ENCODE measurements at places on chromosomes 5 and 9.

DNA sequence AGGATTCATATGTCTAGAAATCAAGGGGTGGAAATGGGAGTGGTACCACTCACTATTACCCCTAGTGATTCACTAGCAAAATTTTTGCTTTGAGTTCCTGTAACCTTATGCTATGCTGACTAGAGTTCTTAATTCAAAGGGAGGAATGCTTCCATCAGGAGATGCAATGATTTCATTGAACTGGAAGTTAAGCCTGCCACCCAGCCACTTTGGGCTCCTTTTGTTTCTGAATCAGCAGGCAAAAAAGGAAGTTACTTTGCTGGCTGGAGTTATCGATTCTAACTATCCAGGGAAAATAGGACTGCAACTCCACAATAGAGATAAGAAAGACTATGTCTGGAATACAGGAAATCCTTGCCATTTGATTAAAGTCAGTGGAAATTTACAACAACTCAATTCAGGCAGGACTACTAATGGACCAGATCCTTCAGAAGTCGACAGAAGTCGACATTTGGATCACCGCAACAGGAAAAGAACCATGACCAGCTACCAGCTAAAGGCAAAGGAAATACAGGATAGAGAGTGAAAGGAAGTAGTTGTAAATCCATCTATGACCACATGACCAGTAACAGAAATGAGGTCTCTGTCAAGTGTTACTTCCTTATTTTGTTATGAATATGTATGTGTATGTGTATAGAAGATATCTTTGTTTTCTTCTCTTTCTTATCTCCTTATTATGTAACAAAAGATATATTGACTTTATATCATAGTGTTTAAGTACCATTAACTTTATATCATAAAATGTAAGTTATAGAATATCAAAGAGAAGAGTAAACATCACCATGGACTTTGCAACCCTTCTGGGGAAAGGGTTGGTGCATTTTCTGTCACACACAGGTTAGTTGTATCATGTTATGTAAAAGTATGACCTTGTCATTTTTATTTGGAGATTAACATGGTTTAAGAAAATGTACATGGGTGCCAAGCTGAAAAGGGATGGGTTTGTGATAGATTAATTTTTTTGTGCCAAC is 198.7 kb upstream of the HAPLN1 start:
- DNase-seq = no peak

- no peak for DNase-seq
Observed at GRCh38 chr5:38968665-38969064, 105.5 kb downstream of the RICTOR start.

GRCh38 chr9:35605351-35606137 is 482 bp downstream of the TESK1 start:
- DNase-seq = no peak

DNA sequence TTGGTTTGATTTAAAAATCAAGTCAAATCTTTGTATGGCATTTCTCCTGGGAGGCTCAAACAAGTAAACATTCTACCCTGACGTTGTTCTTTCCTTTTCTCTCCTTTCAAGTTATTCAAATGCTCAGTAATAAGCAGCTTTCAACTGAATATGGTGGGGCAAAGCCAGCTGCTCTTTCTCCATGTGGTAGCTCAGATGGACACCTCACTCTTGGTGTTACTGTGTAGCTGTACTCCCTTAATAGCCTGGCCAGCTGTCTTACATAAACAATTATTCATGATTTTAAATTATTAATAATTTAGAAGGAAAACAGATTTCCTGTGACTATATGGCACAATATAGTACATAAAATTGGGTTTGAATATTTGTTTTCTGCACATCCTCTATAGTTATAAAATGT is 165.2 kb downstream of the PDE4D start:
- no peak for DNase-seq

GRCh38 chr5:38556599-38557307 is at the start of gene LIFR:
LIFR (minus strand) TSS chr5:38556646; CDS start chr5:38530647, 25,999 bp downstream.
- DNase-seq = peak; percentile 95

- DNase-seq = no peak
Observed at GRCh38 chr5:102853680-102854079, 98.6 kb downstream of the PAM start.

- no peak for DNase-seq
Observed at GRCh38 chr9:114779352-114779845, 26.4 kb downstream of the TNFSF15 start.

GRCh38 chr9:137402746-137403145 is 20.2 kb downstream of the EXD3 start:
- no peak for DNase-seq
